ENCODE measurements at places on chromosomes 13 and 19. TPM values are rescaled to one million over a fixed set of nuclear protein-coding genes. Genes with fewer than 3 reads are reported as not detected.

The CEACAM3 gene
- not detected for total RNA-seq

The ZNF83 gene
- 99.4 TPM for total RNA-seq

The FCER2 gene
- total RNA-seq: 2.5 TPM

The UBE2L5 gene
- total RNA-seq: not detected

The URAD gene
- not detected for total RNA-seq

- DNase-seq: no peak
These were observed 7.5 kb downstream of the F10 start for GRCh38 chr13:113129921-113130750.

DNA sequence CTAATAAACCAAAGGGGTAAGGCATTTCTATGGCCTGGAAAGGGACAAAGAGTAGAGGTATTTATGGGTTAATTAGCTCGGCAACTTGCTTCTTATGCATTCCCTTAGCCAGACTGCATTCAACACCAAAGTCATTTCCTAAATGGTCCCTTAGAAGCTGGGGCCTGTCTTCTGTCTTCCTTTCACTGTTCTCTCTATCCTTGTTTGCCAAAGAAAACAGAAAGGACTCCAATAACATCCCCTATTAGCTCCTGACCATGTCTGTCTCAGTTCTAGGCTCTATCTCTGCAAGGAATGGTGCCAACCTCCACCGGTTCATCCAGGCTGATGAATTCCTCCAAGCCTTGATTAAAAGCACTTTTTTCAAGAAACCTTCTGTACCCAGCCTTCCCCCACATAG lies 123.5 kb downstream of the KCTD12 start:
- DNase-seq: no peak

- DNase-seq: no peak
These were observed 58.9 kb downstream of the ESD start for GRCh38 chr13:46738055-46738454.

DNA sequence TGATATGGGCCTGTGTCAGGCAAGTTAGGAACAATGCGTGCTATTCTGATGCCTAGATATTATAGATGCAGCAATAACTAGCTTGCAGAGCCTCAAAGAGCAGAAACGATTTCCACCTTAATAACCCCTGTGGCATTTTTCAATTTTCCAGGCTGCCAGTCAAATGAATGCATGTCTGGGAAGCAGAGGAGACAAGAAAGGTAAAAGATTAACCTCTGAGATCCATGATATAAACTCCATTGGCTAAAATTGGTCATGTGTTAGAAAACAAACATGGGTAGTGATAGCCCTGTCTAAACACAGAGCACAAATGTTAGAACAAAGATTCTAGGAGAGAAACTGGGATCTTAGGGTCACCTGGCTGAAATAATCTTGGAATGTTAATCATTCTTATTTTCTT lies 811.1 kb downstream of the DIAPH3 start:
- DNase-seq: no peak

- DNase-seq: no peak
These were observed 126.1 kb upstream of the MCF2L start for GRCh38 chr13:112842931-112843391.

GRCh38 chr13:26266311-26266710 lies 12.4 kb downstream of the CDK8 start:
- no peak for DNase-seq

- no peak for DNase-seq
These were observed 97.1 kb downstream of the HSPH1 start for GRCh38 chr13:31064636-31065035.

DNA sequence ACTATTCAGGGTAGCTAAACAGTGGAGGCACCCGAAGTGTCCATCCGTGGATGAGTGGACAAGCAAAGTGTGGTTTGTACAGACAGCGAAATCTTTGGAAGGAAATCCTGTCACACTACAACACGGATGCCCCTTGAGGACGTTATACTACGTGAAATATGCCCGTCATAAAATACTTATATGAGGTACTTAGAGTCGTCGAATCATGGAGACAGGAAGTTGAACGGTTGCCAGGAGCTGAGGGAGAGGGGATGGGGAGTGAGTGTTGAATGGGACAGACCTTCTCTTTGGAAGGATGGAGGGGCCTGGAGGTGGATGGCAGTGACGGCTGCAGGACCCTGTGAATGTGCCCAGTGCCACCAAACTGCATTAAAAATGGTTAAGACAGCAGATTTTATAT lies 11.6 kb downstream of the ATP4B start:
- no peak for DNase-seq

- no peak for DNase-seq
These were observed 15.4 kb downstream of the MED26 start for GRCh38 chr19:16612636-16613035.

- DNase-seq: peak; percentile 76
These were observed 467 bp upstream of the CLN5 start for GRCh38 chr13:76991432-76991795.

DNA sequence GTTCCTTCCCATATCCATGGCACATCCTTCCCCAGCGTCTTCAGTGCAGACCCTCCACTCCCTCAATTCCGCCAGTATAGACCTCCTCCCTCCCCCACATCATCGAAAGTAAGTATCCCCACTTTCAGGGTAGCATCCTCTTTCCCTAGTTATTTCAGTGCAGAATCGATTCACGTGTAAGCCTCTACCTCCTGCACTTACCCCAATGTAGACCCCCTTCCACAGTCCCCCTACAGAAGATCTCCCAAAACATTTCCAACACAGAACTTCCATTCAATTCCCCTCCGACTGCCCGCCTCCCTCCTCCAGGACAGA lies 664 bp downstream of the IRF3 start:
- DNase-seq: no peak

- no peak for DNase-seq
These were observed 10.4 kb upstream of the CACTIN start for GRCh38 chr19:3636962-3637361.

DNA sequence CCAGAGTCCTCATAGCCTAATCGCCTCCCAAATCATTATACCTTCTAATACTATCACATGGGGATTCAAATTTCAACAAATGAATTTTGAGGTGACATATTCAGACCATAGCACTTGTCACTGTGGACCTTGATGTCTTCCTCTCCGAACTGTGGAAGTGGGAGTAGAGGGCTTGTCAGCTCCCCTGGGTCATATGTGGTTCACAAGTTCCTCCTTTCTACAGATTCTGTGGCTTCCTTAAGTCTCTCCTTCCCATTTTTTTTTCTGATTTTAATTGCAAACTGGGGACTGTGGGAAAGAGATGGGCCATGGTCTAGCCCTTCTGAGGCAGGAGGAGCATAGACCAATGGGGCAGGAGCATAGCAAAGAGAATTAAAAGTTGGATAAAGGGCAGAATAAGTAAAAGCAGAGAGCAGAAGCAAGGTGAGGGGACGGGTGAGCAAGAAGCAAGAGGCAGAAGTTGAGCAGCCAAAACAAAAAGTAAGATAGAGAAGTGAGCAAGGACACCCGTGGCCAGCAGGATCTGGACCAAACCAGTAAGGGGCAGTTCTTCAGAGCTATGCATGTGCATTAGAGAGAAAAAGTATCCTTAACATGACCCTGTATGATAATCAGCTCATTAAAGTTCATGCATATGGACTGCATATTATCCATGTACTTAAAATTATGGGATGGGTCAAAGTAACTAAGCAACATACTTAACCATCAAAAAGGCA lies 2.6 kb upstream of the SIGLEC7 start:
- no peak for DNase-seq

DNA sequence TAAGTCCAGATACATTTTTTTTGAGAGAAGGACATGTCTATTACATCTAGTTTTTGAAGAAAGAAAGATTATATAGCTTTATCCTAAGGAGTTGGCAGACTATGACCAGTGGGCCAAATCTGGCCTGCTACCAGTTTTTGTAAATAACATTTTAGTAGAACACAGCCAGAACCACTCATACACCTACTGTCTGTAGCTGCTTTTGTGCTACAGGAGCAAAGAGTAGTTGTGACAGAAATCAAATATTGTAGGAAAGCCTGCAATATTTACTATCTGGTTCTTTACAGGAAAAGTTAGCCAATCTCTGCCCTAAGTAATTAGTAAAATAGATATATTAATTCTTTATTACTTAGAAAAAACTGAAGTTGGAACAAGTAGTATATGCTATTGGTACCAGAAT lies 17.2 kb downstream of the TDRD3 start:
- no peak for DNase-seq

DNA sequence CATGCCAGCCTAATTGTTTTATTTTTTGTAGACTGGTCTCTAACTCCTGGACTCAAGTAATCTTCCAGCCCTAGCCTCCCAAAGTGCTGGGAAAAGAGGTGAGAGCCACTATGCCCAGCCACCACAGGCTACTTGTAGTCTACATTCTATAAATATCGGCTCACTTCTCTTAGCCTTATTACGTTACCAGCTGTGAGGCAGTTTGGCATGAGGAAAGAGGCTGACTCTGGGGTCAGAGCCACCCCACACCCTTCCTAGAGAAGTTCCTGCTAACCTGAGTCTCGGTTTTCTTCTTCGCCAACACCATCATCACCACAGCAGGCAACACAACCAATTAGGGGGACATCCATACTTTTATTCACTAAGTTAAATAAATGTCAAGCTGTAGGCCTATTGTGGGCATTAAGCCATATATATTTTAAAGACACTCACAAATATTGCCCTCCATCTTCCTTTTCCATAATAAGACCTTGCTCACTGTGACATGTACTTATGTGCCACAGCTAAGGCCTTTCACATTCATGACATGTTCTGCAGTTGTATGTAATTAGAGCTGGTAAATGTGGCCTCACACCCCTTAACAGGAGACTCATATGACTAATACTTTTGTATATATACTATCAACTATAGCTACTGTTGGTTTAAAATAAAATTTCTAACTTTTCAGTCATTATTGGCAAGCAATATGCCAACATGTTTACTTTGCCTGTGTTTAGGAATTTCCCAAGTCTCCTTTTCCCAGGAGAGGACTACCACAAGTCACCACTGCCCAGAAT lies 5.7 kb downstream of the SLC25A30 start:
- no peak for DNase-seq

DNA sequence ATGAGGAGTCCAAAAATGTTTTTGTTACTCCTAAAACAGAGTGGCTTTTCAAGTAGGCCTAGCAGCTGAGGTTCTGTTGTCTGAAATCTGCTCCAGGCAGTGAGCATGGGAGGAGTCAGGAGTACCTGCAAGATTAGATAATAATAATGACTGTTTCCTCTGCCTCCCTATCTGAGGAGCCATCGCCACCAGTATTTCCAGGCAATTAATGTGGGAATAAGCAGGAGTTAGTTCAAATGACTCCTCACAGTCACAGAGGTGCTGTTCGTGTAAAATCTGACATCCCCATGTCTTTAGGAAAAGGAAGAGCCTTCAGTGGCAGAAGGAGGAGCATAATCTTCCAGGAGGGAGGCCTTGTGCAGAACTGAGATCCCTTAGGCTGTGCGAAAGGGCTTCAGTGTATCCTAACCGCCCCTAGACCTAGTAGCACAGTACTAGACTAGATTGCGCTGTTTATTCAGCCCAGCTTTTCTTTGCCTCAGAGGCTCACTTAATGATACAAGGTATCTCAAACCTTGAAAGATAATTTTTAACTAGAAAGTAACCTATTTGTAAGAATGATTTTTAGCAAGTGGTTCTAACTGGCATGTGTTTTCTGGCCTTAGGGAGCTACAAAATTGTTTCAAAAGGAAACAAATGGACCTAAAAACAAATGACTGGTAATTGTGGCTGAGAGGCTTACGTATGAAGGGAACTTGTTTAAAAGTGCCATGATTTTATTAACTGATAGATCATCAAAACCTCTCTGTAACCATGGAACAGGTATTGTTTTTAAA lies 49.0 kb downstream of the FREM2 start:
- no peak for DNase-seq

- no peak for DNase-seq
These were observed 13.1 kb downstream of the XRCC1 start for GRCh38 chr19:43562226-43562697.

DNA sequence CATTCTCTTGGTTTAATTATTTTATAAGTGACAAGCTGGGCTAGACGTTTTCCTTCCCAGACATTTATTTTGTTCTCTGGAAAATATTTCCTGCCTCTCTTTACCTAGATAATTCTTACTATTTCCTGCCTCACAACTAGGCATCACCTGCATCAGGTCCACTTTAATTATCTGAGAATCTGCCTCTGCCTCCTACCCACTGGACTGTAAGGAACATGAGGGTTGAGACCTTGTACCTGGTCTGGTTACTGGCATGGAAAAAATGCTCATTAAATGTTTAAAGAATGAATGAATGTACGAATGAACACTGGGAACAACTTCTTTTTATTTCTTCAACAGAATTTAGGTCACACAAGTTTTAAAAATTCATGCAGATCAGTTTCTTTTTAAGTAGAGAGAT lies 13.4 kb upstream of the METTL21C start:
- no peak for DNase-seq
